ENCODE measurements at places on chromosomes 7 and 10.

DNA sequence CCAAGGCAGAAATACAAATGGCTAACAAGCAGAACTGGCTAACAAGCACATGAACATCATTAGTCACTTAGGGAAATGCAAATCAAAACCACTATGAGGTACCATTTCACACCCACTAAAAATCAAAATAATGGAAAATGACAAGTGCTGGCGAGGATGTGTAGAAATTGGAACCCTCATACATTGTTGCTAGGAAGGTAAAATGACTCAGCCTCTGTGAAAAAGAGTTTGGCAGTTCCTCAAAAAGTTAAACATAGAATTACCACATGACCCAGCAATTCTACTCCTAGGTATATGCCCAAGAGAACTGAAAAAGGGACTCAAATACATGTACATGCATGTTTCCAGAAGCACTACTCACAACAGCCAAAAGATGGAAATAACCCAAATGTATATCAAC is 52.8 kb upstream of the ANAPC16 start:
- peak; percentile 5 for DNase-seq

DNA sequence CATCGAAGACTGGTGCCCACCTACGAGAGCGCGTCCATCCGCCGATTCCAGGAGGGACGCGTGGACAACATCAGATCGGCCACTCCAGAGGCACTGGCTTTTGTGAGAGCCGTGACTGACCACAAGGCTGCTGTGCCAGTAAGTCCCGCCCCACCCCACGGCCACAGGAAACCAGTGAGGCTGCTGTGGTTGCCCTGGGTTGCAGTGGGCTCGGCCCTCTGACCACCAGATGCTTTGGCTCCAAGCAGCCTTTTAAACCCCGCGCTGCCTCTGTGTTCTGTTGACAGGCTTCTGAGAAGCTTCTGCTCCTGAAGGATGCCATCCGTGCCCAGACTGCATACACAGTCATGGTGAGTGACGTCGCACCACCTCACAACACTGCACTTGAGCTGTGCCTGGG is 24.4 kb upstream of the C10orf53 start:
- DNase-seq = no peak

GRCh38 chr10:88886557-88886956 is 6.5 kb downstream of the STAMBPL1 start:
- no peak for DNase-seq

- no peak for DNase-seq
Measured at GRCh38 chr10:6912424-6912823, 332.3 kb upstream of the PRKCQ start.

DNA sequence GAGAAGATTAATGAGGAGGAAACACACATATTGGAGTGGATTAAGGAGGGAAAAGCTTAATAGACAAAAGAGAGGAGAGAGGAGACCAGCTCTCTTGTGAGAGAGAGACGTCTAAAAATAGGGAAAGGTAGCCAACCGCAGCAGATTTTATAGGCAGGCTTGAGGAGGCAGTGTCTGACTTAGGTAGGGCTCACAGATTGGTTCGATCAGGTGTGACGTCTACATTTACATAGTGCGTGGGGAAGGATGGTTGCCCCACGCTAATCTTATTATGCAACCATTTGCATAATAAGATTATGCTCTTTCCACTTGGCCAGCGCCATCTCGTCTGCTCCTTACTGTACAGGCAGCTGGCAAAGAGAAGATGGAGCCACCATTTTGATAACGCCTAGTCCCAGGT is 122.0 kb downstream of the MARCHF5 start:
- no peak for DNase-seq

DNA sequence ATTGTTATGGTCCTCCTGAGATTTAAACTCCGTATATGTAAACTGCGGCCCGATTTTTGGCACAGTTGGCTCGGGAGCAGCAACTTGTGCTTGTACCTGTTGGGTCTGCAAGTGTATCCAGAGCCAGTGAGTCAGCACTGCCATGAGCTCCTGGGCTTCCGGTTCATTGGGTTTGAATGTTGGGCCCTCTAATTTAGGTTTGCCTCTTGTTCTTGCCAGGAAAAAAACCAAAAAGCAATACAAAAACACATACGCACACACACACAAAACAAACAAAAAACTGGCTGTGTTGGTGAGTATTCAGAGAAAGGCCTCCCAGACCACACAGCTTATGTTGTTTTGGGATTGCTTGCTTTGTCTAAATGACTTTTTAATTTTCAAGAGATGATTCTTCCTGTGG is 26.3 kb downstream of the SND1 start:
- no peak for DNase-seq

- DNase-seq = no peak
Measured at GRCh38 chr7:26292768-26293560, 1.3 kb downstream of the SNX10 start.

DNA sequence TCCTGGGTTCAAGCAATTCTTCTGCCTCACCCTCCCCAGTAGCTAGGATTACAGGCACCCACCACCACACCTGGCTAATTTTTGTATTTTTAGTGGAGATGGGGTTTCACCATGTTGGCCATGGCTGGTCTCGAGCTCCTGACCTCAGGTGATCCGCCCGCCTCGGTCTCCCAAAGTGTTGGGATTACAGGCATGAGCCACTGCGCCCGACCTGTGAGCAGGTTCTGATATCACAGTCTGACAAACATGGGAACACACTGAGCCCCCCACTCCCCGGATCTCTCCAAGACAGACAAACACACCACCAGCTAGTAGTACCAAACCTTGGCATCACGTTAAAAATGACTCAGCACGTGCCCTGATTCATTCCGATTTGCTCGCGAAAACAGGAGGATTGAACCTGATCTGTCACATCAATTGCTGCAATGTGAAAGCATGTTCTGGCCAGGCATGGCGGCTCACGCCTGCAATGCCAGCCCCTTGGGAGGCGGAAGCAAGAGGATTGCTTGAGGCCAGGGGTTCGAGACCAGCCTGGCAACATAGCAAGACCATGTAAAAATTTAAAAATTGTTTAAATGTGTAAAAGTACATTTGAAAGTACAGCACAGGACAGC is 106.5 kb downstream of the SMURF1 start:
- DNase-seq = no peak

DNA sequence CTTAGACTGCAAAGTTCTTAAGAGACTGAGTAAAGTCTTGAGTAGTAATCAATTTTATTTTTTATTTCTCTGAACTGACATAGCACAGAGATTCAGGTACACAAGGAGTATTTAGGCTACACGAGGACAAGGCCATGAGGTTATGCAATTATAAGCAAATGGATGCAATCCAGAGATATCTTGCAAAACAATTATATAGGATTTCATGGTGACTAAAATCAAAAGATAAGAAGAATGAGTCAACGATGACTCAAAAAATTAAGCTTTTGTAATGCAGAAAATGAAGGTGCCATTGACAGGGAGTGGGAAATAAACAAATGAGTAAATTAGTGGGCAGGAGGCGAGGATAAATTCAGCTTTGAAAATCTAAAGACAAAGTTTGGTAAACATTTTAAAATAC is 66.7 kb upstream of the MYO3A start:
- no peak for DNase-seq

DNA sequence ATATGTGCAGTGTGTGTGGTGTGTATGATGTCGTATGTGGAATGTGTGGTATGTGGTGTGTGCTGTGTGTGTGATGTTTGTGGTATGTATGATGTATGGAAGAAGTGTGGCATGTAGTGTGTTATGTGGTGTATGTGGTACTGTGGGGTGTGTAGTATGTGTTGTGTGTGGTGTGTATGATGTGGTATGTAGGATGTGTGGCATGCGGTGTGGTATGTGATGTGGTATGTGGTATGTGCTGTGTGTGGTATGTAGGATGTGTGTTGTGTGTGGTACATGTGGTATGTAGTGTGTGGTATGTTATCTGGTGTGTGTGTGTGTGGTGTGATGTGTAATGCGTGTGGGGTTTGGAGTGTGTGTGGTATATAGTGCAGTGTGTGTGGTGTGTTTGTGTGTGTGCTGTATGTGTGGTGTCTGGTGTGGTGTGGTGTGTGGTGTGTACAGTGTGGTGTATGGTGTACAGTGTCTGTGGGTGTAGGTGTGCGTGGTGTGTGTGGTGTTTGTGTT is 129.6 kb downstream of the ATP6V0E2 start:
- DNase-seq = no peak

DNA sequence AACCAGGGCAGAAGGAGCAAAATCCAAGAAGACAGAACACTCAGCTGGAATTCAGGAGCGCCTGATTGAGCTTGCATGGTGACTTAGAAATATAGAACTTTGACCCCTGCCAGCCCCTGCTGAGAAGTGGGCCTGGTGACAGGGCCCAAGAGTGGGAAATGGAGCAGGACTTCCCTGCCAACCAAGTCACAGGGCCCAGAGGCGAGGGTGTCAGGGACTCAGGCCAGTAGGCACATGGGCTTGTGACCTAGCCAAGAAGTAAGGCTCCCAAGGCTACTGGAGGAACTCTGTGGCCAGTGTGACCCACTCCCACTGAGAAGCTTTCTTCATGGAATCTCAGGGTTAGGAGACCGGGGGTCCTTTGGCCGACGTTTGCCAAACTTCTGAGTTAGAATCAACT is 31.9 kb downstream of the LRRC20 start:
- DNase-seq = no peak

GRCh38 chr7:156472267-156472666 is 168.3 kb upstream of the RNF32 start:
- no peak for DNase-seq

DNA sequence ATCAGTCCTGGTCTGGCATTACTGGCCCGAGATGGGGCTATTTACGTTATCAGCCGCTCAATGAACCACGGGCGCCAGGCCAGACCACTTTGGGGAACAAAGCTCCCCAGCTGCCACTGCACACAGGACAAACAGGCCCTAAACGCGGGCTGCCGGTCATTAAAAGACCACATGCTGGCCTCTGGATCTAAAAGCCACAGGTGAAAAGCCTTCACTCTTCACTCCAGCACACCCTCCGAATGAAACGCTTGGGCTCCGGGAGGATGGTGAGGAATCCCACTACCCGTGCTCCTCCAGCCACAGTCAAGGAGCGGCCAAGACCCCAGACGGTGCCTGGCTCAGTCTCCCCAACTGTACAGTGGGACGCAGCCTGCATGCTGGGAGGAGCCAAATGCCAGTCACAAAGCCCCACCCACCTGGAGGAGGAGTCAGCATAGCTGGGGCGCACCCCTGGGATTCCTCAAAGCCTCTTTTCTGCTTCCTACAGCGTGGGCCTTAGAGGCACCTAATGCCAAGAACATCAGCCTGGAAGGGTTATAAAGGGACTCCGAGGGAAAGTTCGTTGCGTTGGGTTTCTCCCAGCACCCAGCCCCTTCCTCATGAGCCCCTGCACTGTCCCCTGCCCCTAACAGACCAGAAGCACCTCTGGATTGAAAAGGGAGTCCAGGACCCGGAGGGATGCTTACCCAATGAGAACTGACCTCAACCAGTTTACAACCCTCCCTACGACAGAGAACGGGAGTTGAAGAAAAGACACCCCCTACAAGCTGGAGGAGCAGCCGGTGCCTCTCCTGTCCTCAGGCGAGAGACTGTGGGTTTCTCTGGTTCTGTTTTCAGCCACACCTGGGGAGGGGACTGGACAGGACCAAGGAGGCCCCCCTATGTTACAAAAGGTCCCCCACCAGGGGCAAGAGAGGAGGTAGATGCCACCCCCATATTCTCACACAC is 4.7 kb downstream of the PDGFA start:
- DNase-seq = no peak

GRCh38 chr10:116671274-116671926 is 50.6 kb downstream of the PNLIPRP2 start:
- DNase-seq = no peak

- DNase-seq = peak; percentile 18
Measured at GRCh38 chr7:90383422-90383821, 19.8 kb upstream of the CLDN12 start.

DNA sequence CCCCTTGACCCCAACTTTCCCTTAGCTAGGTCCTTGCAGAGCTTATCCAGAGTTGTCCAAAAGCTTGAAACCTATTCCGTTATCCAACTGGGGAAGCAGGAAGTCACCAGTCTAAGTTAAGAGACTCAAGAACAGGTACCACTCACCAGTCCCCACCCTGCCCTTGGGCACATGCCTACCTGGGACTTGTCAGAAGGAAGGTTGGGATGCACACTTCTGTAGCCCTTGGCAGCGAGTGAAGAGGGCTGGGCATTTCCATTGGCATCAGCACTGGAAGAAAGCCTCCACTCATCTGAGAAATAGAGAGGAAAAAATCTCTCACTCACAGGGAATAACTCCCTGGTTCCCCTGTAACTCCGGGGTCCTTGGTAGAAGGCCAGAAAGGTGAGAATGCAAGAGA is 131.0 kb upstream of the PDLIM1 start:
- DNase-seq = no peak

- no peak for DNase-seq
Measured at GRCh38 chr7:159014297-159015062, 130.2 kb downstream of the VIPR2 start.

GRCh38 chr10:100506596-100507356 is 12.9 kb downstream of the SEC31B start:
- DNase-seq = peak; percentile 24

DNA sequence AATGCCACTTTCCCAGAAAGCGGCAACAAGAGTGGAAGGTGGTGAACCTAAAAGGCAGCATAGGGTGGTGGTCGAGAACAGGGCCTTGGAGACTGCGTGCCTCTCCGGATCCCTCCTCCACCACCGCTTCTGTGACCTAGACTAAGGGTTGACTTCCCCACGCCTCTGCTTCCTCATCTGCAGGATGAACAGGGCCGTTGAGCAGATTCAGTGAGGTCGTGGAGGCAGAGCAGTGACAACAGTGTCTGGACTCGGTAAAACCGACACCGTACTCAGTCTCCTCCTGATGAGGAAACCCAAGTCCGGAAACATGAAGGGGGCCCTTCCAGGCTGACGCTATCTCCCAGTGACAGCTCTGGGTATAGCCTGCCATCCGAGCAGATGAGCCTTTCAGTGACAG is 162.6 kb downstream of the CELF2 start:
- DNase-seq = no peak

DNA sequence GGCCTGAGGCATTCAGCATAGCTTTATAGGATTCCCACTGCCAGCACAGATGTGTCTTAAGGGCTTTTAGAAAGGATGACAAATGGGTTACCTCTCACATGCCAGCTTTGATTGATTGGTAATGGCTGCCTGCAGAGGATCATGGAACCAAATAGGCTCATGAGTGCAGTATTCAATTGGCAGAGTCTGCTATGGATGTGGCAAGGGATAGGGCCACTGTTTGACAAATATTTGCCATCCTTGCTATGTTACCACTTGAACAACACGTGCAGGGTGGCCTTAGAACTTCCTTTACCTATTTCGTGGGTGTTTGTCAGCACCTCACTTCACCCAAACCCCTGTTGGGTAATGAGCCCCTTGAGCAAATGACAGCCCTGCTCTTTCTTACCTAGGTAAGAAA is 139.2 kb downstream of the C10orf105 start:
- no peak for DNase-seq

- DNase-seq = no peak
Measured at GRCh38 chr7:91875851-91876250, 4.7 kb downstream of the MTERF1 start.

DNA sequence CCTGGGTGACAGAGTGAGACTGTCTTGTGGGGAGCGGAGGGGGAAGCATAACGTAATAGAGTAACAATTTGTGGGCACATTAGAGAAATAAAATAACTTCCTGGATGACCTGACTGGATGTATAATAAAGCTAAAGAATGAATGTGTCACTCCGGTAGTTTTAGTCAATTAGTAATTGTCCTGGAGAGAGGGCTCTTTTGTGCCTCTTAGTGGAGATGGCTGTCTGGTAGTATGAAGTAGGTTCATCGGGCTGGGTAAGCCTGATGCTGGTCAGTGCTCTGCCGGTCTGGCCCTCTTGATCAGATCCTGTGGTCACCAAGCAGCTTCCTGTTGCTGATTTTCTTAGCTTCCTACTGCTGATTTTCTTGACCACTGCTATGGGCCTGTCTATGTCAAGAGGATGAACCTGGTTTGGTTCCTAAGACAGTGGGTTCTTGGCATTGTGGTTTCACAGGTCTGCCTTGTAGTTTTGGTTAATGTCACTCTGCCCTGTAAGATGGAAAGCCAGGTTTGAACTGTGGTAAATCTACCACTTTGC is 34.1 kb downstream of the ZRANB1 start:
- no peak for DNase-seq

Data from amniotic stem cell (primary cell).